CD4-positive, CD25-positive, alpha-beta regulatory T cell (primary cell): ENCODE measurements at places on chromosomes 3 and 15. TPM values are rescaled to one million over a fixed set of nuclear protein-coding genes. Genes with fewer than 3 reads are reported as not detected.

DNA sequence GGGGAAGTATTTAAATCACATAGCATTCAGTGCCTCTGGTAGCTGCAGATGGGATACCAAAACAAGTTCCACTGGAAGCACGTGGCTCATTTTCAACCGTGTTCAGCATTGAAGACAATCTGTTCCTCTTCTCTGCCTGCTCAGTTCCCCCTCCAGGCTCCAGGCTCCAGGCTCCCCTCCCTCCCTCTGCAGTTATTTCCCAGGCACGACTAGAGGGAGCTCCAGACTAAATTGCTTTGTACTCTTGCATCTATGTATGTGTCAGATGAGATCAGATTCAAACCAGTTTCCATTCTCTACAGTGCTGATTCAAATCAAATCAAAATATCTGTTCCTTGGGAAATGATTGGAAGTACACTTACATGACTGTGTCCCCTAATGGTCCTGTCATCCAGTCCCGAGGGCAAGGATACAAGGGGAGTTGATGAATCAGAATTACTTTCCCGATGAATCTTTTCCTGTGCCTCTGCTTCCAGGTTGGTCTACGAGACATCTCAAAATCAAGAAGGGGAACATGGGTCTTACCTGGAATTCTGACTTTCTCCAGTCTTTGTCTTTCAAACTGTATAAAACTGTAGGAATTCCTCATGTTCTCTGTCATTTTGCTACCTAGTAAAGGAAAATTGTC is 600.5 kb downstream of the EDEM1 start:
- H3K27me3 ChIP-seq, result no peaks in the 10 kb centered on the region
- H3K36me3 ChIP-seq, result no peaks in the 10 kb centered on the region
- H3K4me1 ChIP-seq, result no peaks in the 10 kb centered on the region
- H3K27ac ChIP-seq, result no peak overlapping the region

DNA sequence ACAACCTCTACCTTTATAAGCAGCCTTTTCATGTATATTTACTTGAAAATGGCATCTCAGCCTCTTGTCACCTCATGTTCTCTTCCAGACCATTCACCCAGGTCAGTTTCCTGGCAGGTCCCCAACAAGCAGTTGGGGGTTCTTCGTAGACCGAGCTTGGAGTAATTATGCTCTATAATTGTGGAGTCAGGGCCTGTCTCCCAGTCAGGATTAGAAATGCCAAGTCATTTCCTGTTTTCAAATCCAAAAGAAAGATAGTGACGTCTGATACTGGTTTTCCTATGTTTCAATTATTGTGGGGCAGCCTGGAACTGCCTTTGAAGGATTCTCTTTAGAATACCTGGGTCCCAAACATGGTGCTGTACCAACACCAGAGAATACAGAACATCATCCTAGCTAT is 430.6 kb downstream of the MECOM start:
- H3K27me3 ChIP-seq, result no peaks in the 10 kb centered on the region
- no peaks in the 10 kb centered on the region for H3K4me1 ChIP-seq
- no peak for DNase-seq
- H3K4me3 ChIP-seq, result no peak overlapping the region
- H3K36me3 ChIP-seq, result no peaks in the 10 kb centered on the region
- no peak overlapping the region for H3K27ac ChIP-seq

GRCh38 chr3:168066882-168067281 is 28.8 kb downstream of the GOLIM4 start:
- no peaks in the 10 kb centered on the region for H3K4me1 ChIP-seq
- H3K36me3 ChIP-seq, result no peaks in the 10 kb centered on the region
- H3K4me3 ChIP-seq, result no peak overlapping the region
- H3K27me3 ChIP-seq, result no peaks in the 10 kb centered on the region
- DNase-seq, result no peak

DNA sequence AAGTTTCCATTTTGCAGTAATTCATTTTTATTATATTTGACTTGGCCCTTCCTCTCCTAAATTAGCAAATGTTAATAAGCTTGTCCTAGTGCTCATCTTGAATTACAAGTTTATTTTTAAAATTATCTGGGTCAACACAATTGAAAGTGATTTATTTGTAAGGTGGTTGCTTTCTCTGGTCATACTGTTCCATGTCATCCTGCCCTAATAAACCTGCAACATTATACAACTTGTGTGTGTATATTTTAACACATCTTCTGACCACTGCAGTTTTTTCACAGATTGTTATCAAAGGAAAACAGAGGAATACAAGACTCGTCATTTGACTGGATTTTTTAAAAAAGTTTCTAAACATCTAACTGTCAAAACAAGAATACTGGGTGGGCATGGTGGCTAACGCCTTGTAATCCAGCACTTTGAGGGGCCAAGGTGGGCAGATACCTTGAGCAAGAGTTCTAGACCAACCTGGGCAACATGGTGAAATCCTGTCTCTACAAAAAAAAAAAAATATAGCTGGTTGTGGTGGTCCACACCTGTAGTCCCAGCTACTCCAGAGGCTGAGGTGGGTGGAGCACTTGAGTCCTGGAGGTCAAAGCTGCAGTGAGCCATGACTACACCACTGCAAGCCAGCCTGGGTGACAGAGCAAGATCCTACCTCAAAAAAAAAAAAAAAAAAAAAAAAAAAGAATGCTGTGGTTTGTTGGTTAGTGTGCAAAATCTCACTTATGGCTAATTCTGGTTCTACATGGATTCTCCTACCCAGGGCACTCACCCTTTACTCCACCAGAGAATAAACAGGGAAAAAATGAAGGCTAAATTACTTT is 5.0 kb upstream of the LRRFIP2 start:
- no peak overlapping the region for H3K27ac ChIP-seq
- DNase-seq, result no peak
- H3K27me3 ChIP-seq, result no peaks in the 10 kb centered on the region
- peaks cover 22% of the 10 kb centered on the region for H3K4me1 ChIP-seq
- peaks cover 5% of the 10 kb centered on the region for H3K36me3 ChIP-seq

GRCh38 chr15:64536244-64536836 is 76.0 kb downstream of the ZNF609 start:
- no peaks in the 10 kb centered on the region for H3K27me3 ChIP-seq
- no peak for DNase-seq
- H3K27ac ChIP-seq, result no peak overlapping the region
- no peaks in the 10 kb centered on the region for H3K36me3 ChIP-seq
- no peak overlapping the region for H3K4me3 ChIP-seq

SLC24A5 gene
- not detected for total RNA-seq

PLSCR5 gene
- not detected for total RNA-seq

RTP3 gene
- not detected for total RNA-seq
